ENCODE measurements at places on chromosomes 7 and 10.

DNA sequence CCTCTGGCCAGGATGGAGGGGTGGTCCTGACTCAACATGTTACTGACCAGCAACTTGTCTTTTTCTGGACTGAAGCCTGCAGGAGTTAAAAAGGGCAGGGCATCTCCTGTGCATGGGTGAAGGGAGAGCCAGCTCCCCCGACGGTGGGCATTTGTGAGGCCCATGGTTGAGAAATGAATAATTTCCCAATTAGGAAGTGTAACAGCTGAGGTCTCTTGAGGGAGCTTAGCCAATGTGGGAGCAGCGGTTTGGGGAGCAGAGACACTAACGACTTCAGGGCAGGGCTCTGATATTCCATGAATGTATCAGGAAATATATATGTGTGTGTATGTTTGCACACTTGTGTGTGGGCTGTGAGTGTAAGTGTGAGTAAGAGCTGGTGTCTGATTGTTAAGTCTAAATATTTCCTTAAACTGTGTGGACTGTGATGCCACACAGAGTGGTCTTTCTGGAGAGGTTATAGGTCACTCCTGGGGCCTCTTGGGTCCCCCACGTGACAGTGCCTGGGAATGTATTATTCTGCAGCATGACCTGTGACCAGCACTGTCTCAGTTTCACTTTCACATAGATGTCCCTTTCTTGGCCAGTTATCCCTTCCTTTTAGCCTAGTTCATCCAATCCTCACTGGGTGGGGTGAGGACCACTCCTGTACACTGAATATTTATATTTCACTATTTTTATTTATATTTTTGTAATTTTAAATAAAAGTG is 6.0 kb downstream of the PLAU start:
- no peak for DNase-seq

GRCh38 chr10:33025039-33025438 is 67.0 kb upstream of the ITGB1 start:
- no peak for DNase-seq

DNA sequence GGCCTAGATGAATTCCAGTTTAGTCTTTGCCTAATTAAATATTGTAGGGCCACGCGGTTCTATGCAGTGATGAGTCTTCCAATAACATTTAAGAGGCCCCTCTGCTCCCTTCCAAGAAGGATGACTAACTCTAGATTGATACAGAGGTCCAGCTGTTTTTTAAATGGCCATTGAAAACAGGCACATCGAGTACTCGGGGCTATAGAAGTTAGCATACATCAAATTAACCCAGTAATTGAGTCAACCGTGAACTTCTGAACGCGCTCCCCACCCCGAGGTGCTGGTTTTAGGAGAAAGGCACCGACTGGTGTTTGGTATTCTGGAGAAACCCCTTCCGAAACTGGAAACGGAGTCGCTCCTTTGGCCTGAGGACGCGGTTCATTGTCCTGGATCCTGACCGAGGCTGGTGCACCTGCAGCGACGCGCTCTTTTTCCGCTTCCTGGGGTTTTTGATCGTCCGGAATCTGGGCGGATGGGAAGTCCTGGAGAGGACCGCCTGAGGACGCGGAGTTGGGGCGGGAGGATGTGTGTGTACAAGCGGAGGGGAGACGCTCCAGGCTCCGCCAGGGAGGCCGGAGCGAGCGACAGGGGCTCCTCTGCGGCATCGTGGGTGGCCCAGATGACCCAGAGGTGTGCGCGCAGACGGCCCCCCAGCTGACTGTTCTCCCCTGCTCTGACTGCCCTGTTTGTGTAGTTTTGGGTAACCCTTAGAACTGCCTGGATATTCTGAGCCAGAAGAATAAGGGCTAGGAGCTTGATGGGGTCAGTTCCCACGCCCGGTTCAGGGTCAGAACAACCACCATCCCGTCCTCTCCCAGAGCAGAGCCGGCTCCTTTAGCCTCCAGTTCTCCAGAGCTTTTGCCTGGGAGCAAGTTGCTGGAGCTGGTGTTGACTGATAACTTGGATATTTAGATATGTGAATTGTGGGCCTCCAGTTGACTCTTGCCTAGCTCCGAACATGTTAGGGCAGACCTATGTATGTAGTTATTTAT is 711 bp downstream of the FAM221A start:
- peak; percentile 46 for DNase-seq

DNA sequence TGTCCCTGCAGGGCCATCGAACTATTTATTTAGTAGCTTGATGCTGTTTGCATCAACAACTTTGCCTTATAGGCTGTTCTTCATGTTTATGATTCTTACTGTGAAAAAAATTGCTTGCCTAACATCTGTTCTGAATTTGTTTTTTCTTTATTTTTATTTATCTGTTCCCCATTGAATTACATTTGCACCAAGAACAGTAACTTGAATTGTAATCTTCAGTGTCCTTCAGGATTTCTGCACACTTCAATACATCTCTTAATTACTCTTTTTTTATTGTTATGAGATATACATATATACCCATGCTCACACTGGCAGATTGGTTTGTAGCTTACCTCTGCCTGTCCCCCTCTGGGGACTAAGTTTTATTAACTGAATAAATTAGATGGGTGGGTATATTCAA is 64.4 kb downstream of the TBXAS1 start:
- DNase-seq = no peak

DNA sequence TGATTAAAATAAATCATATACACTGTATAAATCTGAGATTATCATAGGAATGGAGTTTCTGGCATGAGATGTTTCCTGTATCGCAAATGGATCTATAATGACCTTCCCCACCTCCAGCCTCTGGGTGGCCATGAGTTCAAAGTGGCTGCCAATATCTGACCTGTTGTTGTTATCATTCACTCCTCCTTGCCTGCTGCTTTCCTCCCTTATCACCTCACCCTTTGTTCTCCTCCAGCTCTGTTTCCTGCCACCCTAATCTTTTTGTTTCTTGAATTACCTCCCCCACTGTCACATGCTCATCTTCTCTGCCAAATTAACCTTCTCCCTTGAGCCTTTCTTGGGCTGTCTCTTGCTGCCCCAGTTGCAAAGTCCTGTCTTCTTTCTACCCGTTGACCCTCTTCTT is 12.0 kb downstream of the SCD start:
- DNase-seq = no peak

DNA sequence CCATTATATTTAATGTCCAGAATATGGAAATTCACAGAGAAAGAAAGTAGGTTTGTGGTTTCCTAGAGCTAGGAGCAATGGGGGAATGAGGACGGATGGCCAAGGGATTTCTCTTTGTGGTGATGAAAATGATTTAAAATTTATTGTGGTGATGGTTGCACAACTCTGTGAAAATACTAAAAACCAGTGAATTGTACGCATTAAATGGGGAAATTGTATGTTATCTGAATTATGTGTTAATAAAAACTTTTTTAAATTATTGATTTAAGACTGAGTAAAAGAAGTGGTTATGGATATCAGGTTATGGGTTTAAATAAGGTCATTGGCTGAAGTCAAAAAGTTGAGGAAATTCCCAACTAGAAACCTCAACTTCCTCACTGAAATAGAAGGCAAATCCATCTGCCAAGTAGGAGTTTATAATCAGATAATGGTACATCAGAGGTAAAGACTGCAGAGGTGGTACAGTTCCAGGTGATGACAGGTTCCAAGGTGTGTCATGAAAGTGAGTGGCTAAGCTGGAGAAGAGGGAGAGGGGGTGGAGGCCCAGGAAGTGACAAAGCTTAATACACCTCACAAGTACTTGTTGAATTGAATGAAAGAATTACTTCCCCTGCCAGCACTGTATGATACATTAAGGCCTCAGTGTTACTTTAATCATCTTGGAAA is 68.9 kb upstream of the CCDC71L start:
- peak; percentile 37 for DNase-seq

GRCh38 chr7:95595746-95596197 is 544 bp downstream of the PDK4 start:
- no peak for DNase-seq

DNA sequence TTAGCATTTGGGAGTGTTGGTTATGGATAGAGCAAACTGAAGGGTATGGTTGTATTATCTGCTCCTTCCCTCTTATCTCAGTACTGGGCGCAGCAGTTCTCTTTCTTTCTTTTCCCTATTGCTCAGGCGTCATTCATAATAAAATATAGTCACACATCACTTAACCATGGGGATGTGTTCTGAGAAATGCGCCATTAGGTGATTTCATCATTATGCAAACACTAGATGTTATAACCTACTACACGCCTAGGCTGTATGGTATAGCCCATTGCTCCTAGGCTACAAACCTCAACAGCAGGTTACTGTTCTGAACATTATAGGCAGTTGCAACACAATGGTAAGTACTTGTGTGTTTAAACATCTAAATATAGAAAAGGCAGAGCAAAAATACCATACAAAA is 401.7 kb downstream of the EXOC4 start:
- DNase-seq = no peak

- DNase-seq = no peak
Observed at GRCh38 chr7:54429111-54429510, 113.1 kb upstream of the VSTM2A start.

DNA sequence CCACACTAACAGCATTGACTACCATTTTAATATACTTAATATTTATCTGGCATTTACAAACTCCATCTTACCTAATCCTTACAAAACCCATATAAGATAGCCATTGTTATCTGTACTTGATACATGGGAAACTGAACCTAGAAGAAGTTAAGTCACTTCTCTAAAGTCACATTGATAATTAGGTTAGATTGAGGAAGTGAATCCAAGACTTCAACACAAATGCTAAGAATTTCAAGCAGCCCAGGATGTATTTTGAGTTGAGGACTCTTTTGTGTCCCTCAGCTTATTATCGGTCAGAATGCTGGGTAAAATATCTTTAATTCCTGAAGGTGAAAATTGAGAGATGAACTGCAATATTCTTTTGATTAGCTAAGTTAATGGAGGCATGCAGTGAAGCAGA is 465.5 kb downstream of the PHTF2 start:
- no peak for DNase-seq

DNA sequence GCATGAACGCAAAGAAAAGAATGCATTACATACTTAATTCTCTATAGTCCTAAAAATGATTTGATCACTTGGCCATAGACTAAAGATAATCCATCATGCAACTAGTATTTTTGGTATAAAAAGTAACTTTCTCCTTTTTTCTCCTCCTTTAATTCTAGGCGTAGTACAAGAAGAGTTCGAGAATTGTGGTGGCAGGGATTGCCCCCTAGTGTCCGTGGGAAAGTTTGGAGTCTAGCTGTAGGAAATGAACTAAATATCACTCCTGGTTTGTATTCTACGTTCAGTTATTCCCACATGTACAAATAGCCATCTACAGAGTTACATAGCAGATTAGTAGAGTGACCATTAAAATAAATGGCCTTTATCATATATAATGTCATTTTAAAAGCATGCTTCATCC is 45.5 kb upstream of the HELLS start:
- DNase-seq = no peak

- DNase-seq = no peak
Observed at GRCh38 chr7:93861325-93861949, 29.1 kb downstream of the TFPI2 start.

DNA sequence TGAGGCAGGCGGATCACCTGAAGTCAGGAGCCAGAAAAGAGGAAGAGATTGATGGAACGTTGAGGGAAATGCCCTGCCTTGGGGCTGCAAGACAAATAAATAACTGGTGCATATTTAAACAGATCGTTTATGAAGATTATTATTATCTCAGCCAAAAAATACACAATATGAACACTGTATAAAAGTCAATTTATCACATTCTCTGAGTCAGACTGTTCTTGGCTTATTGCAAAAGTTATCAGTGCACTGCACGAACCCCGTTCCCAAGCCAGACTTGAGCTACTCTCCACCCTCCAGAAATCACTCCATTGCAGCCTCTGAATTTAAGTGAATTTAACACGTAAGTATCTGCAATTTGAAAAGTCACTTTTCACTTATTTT is 1.6 kb downstream of the DNMBP start:
- no peak for DNase-seq

- DNase-seq = peak; percentile 71
Observed at GRCh38 chr7:95772298-95772770, at the start of gene DYNC1I1. Gene DYNC1I1, plus strand, starts transcription at chr7:95772554. Its CDS starts 32,176 bp downstream, at chr7:95804730.

Data from inflammatory macrophage treated with lipopolysaccharide for 1 hour (primary cell).